Stimulated activated CD8-positive, alpha-beta memory T cell treated with anti-CD3 and anti-CD28 coated beads, Interleukin-4, amount 100 ng/mL, for 1 hour (primary cell): ENCODE measurements at places on chromosomes 6 and 20.

DNA sequence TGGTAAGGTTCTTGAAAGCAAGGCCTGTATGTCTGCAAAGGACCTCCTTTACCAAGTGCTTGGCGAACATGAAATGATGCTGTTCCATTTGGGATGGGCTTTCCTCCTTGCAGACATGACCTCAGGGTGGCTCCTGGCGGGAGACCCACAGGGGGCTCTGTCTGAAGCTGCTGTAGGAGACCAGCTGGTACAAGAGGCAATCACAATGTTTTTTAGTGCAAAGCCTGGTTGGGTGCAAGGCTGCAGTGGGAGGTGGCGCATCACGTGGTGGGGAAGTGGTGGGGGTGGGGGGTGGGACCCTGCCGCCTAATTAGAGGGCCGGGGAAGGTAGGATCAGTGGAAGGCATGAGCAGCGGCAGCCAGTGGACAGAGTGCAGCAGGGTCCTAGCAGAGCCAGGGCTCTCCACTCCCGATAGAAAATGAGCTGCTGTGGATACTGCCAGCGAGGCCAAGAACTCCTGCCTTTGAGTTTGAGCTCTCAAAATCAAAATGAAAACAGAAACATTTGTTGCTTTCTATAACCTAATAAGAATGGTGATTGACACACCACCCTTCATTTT is 9.1 kb upstream of the ARMC2 start:
- no peak for DNase-seq

DNA sequence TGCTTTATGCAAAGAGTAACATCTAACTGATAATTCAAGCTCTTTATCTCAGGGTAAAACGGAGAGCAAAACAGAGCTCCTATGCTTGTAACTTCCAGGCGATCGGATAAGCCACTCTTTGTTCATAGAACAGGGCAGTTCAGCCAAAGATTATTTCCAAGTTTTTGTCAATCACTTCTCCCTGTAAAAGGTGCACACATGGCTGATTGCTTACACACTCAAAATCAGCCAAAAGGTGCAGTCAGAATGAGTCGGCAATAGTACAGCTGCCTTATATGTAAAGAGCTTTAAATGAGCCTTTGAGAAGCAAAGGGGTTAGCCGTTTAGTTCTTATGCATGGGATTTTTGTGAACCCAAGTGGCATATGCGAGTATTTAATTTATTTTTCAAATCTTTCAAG is 449.6 kb upstream of the POU3F2 start:
- DNase-seq = no peak

GRCh38 chr6:150857062-150857944 is 8.2 kb upstream of the MTHFD1L start:
- no peak for DNase-seq

GRCh38 chr6:90294614-90294988 is 2.0 kb downstream of the BACH2 start:
- DNase-seq = peak; percentile 25

DNA sequence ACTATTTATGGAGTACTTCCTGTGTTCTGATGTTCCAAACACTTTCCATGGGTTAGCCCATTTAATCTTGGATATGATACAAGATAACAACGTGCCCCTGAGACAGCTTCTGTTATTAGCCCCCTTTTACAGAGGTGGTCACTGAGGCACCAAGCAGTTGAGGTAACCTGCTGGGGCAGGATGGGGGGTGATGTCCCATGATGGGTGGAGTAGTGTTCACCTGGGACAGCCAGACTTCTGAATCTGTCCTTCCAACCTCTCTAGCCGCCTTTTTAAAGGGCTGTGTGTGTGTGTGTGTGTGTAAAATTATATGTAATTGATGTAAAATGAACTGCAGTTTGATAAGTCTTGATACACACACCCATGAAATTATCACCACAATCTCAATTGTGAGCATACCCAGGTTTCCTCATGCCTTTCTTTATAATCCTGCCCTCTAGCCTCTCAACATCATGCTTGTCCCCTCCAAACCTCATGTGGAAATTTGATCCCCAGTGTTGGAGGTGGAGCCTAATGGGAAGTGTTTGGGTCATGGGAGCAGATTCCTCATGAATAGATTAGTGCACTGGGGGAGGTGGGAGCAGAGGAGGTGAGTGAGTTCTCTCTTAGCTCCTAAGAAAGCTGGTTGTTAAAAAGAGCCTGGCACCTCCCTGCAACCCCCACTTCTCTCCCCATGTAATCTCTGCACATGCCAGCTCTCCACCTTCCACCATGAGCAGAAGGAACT is 39.2 kb downstream of the PLAGL2 start:
- no peak for DNase-seq

DNA sequence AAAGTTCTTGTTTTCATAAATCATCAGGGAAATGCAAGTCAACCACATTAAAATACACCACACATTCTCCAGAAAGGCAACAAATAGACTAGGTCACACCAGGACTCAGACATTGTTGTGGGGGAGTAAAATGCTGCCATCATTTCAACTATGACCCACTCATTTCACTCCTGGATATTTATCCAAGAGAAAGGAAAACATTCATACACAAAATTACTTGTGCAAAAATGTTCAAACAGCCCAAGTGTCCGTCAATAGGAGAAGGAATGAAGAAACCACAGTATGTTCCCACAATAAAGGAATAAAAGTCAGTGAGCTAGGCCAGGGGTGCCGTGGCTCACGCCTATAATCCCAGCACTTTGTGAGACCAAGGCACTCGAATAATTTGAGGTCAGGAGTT is 81.5 kb upstream of the QKI start:
- no peak for DNase-seq

GRCh38 chr6:37820718-37821079 is 1.2 kb downstream of the ZFAND3 start:
- DNase-seq = no peak

GRCh38 chr6:141946502-141946901 is 186.2 kb upstream of the GJE1 start:
- DNase-seq = no peak

DNA sequence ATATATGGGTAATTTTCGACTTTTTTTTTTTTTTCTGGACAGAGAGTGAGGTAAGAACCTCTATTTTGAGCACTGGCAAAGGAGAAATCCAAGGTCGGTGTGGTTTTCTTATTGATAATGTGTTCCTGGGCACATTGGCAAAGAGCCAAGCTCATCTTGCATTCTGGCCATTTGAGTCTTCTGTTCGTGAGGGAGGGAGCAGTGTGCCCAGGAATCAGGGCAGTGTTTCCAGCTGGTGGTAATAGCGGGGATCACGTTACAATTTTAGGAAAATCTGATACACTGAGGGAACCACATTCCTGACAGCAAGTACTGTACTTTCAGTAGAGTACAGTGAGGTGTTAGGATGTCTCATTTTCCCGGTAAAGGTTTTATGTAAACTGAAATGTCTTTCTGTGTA is 442.3 kb upstream of the MAP3K7 start:
- DNase-seq = no peak

- DNase-seq = no peak
Observed at GRCh38 chr20:35077341-35077740, 15.3 kb downstream of the TRPC4AP start.

DNA sequence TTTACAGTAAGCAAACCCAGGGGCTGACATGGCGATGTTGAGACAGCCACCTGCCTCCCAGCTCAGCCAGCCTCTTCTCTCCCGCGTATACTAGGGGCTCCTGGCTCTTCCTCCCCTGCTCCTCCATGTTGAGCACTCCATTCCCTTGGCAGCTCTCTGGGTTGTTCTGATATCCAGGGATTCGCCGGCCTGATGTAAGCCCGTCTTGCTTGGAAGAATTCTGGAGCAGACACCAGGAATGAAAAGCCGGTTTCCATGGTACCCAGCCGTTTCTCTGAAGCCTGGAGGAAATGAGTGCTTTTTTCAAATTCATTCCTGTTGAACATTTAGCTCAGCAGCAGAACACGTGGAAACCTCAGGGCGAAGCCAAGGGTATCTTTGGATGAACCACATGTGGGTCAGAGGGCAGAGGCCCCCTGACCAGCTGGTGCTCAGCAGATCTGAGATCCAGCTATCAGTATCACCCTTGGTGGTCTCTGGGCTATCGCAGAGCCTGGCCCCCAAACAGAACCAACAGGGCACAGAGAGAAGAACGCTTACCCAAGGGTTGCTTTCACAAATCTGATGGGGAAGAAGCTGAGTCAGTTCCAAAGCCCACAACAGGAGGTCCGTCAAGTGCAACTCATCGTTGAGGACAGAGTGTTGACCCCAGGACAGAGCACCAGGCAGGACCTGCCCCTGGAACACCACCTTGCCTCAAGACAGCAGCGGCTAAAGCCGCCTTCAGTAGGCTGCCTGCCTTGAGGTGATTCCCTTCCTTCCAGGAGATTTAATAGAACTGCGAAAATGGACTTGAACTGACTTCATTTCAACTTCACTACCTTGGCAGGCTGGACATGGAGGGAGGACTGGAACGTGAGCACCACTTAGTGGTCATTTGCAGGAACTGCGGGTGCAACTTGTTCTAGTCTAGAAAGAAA is 96.1 kb upstream of the RIN2 start:
- no peak for DNase-seq

DNA sequence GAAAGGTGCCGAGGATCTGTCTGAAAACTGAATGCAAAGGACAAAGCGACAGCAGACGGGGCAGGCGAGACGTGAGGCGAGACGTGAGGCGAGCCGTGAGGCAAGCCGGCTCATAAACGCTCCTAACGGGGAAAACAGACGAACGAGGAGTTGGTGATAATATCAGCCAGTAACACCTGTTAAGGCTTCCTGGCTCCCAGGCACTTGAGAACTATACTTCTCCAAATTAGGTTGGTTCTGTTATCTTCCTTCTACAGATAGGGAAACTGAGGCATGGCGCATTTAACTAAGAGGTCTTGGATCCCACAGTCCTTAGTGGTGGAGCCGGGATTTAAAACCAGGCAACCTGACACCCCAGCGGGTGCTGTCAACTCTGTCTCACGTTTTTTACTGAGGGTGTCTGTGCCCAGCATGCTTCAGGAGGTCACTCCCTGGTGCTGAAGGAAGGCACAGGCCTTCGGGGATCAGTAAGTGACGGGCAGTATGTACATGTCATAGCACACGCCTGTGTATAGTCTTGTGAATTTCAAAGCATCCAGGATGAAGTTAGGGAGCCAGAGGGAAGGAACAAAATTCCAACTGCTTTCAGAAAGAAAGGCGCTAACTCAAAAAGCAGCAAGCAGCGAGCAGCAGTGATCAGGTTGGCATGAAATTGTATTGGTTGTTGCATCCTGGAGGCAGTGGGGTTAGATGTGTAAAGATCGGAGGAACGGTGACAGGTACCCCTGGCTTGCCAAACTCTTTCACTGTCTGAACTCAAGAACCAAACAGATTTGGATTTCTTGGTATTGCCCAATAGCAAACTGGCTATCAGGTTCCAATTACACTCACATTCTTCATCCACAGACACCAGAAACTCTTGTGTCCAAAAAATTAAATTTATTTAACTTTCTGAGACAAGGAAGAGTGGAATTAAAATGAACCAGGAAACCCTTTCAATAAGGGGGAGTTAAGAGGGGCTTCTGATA is 318.7 kb downstream of the THBS2 start:
- no peak for DNase-seq

GRCh38 chr6:38797391-38797790 is 82.3 kb downstream of the DNAH8 start:
- no peak for DNase-seq

DNA sequence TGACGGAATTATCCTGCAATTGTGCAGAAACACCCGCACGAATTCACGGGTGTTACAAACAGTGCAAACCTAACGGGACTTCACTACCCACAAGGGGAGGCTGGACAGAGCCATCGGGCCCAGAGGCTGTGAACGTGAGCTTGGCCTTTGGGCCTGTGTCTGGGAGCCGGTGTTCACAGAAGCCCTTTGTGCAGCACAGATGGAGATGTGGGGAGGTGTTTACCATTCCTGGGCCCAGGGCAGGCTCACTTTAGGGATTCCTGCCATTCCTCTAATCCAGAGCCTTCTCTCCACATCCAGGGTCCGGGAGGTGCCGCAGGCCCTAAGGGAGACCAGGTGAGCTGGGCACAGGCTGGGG is 15.0 kb downstream of the COL9A3 start:
- no peak for DNase-seq

DNA sequence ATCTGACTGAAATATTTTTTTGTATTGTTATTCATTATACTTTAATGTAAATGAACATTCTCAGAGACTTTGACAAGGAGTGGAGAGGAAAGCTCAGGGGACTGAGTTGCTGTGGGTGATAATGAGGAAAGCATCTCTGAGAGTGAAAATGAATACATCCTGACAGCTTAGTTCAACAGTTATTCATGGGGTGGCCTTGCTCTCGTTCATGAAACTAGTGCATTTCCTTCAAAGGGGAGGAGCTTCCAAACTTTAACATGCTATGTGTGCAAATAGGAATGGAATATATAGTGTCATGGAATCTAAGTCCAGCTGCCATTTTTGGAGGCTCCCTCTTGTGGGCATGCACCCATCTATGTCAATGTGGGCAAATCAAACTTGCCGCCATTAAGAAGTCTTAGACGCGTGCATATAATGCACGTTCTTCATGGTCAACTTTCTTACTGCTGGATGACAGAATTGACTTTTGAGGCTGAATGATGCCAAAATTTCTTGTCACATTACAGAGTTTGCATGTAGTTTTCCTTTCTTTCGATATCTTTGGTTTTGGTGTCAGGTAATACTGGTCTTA is 124.3 kb upstream of the TMEM170B start:
- no peak for DNase-seq

DNA sequence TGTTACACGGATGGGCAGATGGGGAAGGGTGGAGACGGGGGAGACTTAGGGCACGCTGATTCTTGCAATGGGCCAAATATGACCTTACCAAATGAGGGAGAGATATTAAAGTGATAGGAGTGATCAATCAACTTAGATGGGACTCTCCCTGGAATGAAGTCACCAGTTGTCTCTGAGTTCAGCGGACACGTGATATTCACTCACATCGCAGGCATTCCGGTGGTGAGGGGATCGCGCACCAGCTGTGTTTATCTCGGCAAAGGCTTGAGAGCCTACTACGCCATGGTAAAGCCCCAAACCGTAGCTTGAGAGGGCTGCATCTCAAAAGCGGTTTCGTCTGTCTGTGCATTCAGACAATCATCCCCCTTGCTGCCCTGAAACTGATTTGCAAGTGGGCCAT is 5.5 kb downstream of the BMP7 start:
- DNase-seq = no peak

DNA sequence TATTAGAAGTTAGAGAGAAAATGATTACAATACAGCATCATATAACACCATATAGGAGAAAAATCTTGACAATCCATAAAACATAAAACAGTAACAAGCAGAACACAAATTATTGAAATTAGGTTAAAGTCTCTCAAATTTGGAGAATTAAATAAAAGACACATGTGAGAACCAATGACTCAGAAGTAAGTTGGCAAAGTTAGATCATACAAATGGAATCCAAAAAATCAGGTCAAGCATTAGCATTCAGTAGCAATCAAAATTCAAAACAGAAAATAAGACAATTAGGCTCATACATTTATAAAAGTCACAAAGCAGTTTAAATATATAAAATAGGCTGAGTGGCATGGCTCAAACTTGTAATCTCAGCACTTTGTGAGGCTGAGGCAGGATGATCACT is 775.6 kb downstream of the PHF3 start:
- no peak for DNase-seq

GRCh38 chr6:29723666-29724588 is 693 bp downstream of the HLA-F start:
- peak; percentile 56 for DNase-seq

DNA sequence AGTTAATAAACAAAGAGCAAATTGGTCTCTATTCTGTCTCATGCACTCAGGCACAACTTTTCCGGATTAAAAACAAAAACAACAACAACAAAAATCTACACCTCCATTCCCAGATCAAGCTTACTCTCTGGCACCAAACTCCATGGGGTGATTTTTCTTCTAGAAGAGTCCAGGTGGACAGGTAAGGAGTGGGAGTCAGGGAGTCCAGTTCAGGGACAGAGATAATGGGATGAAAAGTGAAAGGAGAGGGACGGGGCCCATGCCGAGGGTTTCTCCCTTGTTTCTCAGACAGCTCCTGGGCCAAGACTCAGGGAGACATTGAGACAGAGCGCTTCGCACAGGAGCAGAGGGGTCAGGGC is 437 bp upstream of the HLA-A start:
- no peak for DNase-seq
